ENCODE measurements at places on chromosomes 16 and 17.

DNA sequence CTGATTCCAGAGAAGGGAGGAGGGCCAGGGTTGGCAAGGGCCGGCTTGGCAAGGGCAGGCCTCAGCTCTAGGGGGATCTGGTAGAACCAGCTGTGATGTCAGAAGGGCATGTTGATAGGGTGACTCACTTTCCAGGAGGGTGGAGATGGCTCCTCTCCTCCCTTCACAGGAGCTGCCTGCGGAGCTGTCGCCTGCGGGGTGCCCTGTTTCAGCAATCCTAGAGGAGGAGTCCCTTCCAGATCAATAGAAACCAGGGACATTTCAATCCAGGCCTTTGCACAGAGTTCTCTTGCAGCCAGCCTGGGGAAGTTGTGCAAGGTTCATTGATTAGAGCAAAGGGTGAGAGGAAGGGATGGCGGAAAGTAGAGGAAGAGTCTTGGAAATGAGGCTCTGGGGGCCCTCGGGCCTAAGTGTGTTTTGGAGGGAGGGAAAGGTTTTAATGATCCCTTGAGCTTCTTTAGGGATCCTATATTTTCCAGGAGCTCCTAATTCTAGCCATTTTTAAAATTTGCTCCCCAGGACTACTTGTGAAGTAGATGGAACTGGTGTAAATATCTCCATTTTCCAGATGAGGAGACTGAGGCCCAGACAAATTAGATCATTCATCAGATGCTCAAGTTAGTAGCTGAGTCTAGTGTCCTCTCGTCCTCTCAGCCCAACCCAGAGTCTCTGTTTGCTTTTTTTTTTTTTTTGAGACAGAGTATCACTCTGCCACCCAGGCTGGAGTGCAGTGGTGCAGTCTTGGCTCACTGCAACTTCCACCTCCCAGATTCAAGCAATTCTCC is 24.8 kb upstream of the CSNK2A2 start:
- DNase-seq, result no peak

DNA sequence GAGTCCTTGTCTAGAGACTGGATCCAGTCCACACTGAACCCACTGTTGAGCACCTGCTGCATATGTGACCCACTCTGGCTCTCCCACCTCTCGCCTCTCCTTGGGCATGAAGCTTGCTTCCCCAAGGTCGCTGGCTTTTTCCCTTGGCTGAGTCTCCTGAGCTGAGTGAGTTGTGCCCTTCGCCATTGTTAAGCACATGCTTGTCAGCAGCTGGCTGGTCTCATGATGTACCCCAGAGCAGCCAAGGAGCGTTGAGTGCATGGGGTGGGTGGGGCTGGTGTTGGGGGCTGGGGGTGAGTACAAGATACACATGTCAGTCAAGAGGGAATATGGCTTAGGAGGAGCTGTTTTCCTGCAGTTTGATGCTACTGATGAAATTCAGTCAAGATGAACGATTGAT is 165.6 kb downstream of the SNX29 start:
- no peak for DNase-seq

- DNase-seq, result no peak
Measured at GRCh38 chr17:58207451-58207850, 11.6 kb downstream of the MKS1 start.

DNA sequence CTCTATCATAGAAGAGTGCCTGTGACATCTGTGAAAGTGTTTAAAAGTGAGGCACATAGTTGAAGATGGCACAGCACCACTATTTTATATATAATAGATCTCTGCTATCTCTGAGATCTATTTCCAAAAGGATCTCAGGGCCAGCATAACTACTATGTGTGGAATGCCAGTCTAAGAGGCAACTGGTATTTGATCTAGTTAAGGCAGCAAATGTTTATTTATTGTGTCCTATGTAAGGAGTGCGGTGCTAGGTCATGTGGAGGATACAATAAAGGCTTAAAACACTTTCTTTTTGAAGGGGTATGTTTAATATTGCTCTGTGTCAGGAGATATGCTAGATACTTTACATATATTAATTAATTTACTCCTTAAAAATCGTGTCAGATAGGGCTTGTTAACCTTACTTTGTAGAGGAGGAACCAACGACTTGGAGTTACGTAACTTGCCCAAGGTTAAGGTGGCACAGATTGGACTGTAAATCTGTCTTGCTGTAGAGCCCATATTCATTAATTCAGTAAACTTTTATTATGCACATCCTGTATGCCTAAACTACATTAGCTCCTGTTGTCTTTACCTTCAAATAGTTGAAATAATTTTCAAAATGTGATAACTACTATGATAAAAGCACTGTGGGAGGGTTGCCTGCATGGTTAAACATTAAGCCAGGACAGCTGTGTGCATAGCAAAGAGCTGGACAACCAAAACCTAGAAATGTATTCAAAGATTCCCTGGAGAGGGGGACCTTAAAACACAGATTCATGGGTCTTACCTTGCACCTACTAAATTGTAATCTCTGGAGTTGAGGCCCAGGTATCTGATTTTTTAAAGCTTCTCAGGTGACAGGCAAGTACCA is 83.3 kb downstream of the NLK start:
- no peak for DNase-seq

DNA sequence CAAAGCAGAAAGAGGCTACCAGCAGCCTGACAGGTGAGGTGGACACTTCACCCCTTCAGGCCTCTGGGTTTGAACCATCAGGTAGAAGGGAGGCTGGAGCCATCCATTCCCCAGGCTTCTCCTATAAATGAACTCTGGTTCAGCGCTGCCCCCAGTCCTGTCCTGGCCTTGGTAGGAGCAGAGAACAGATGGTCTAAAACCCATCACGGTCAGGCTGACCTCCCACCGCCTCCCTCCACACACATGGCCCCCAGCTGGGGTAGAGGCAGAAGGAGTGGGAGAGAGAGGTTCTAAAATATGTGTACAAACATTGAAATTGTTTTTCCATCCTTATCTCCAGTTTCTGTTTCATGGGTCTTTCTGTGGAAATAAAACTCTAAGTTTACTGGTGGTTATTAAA is 59.7 kb upstream of the DNAJA2 start:
- no peak for DNase-seq

GRCh38 chr17:69388822-69389442 is 25.6 kb upstream of the MAP2K6 start:
- DNase-seq, result no peak
